ENCODE measurements at places on chromosomes 7 and 10. TPM values are rescaled to one million over a fixed set of nuclear protein-coding genes. Genes with fewer than 3 reads are reported as not detected.

Gene AQP1
- polyA plus RNA-seq, result 245 TPM

Gene SMKR1
- not detected for polyA plus RNA-seq

Gene PON1
- polyA plus RNA-seq, result 0.09 TPM

Gene ENKUR
- 0.10 TPM for polyA plus RNA-seq

Gene SFRP5
- 1.9 TPM for polyA plus RNA-seq

Gene DPP6
- 0.07 TPM for polyA plus RNA-seq

Gene KCNMA1
- 0.59 TPM for polyA plus RNA-seq

Gene CYP2C19
- not detected for polyA plus RNA-seq

Gene SOSTDC1
- 0.37 TPM for polyA plus RNA-seq

Gene PLPP4
- not detected for polyA plus RNA-seq

Gene PRLHR
- not detected for polyA plus RNA-seq

Gene ZNF467
- polyA plus RNA-seq, result 10.5 TPM

Gene LIPJ
- polyA plus RNA-seq, result 0.01 TPM

Gene TMEM72
- not detected for polyA plus RNA-seq

Gene ETV1
- polyA plus RNA-seq, result 9.5 TPM

Gene PITX3
- polyA plus RNA-seq, result 1.8 TPM

Gene GNGT1
- polyA plus RNA-seq, result not detected

Gene NKX6-2
- polyA plus RNA-seq, result 0.17 TPM

Gene GIMAP7
- 43.9 TPM for polyA plus RNA-seq

Gene UTF1
- not detected for polyA plus RNA-seq

Gene CALHM1
- not detected for polyA plus RNA-seq

Gene RELN
- 0.95 TPM for polyA plus RNA-seq

Gene AGBL3
- 0.88 TPM for polyA plus RNA-seq

Gene EPHA1
- polyA plus RNA-seq, result 0.73 TPM

Gene HMX2
- polyA plus RNA-seq, result not detected

Gene ELFN1
- polyA plus RNA-seq, result 5.7 TPM

Gene GPRIN2
- not detected for polyA plus RNA-seq

Gene MMRN2
- 22.5 TPM for polyA plus RNA-seq

Gene PNLIPRP1
- not detected for polyA plus RNA-seq

Gene FRMPD2
- polyA plus RNA-seq, result not detected

Gene KDM7A
- polyA plus RNA-seq, result 3.9 TPM

Gene NRP1
- polyA plus RNA-seq, result 45.3 TPM

Gene C7orf57
- polyA plus RNA-seq, result not detected

Gene LRIT1
- not detected for polyA plus RNA-seq

Gene ELN
- polyA plus RNA-seq, result 99.8 TPM

Gene ERVW-1
- polyA plus RNA-seq, result not detected

Gene PSD
- 0.42 TPM for polyA plus RNA-seq

Gene GNA12
- 6.4 TPM for polyA plus RNA-seq

Gene GLCCI1
- polyA plus RNA-seq, result 3.3 TPM

Gene MYPN
- 67.2 TPM for polyA plus RNA-seq

Gene AKR1C4
- not detected for polyA plus RNA-seq

Gene KCND2
- polyA plus RNA-seq, result not detected

Gene GPR15LG
- polyA plus RNA-seq, result not detected

Gene NPFFR1
- polyA plus RNA-seq, result not detected

Gene CC2D2B
- polyA plus RNA-seq, result 0.14 TPM

Measured in heart right ventricle (tissue), 16 donors.